Esophagus squamous epithelium (tissue), 5 donors: ENCODE measurements at places on chromosomes 1 and 21.

- no peak for DNase-seq
These were observed 35.5 kb upstream of the ASPM start for GRCh38 chr1:197181982-197182381.

DNA sequence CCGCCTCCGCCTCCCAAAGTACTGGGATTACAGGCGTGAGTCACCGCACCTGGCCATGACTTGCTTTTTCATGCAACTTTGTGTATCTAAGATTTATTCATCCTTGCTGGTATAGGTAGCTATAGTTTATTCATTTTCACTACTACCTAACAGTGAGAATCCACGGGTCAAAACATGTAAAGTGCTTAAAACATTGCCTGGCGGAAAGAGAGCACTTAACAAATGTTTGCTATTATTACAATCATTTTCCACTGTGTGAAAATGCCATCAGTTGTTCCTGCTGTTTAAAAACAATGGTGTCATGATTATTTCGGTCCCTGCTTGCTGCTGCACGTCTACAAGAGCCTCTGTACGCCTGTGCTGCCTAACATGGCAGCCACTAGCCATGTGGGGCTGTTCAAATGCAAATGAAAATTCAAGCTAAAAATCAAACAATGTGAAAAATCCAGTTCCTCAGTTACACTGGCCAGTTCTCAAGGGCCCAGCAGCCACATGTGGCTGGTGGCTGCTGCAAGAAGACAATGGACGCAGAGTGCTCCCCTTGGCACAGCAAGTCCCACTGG is 65.1 kb downstream of the CLSTN1 start:
- no peak for DNase-seq

- no peak for DNase-seq
These were observed 18.9 kb upstream of the IPP start for GRCh38 chr1:45769261-45769932.

DNA sequence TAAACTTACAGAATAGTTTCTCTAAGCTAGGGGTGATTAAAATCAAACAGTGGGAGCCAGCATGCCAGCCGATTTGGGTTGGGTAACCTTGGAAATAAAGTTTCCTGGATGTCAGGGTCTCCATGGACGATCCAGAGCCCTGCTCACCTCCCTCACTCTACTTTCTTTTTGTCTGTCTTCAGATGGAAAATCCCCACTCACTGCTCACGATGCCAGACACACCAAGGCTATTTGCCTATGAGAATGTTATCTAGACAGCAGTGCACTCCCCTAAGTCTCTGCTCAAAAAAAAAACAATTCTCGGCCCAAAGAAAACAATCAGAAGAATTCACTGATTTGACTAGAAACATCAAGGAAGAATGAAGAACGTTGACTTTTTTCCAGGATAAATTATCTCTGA is 13.9 kb downstream of the SLAMF7 start:
- no peak for DNase-seq

- DNase-seq: no peak
These were observed 268.8 kb downstream of the KCTD3 start for GRCh38 chr1:215835951-215836350.

DNA sequence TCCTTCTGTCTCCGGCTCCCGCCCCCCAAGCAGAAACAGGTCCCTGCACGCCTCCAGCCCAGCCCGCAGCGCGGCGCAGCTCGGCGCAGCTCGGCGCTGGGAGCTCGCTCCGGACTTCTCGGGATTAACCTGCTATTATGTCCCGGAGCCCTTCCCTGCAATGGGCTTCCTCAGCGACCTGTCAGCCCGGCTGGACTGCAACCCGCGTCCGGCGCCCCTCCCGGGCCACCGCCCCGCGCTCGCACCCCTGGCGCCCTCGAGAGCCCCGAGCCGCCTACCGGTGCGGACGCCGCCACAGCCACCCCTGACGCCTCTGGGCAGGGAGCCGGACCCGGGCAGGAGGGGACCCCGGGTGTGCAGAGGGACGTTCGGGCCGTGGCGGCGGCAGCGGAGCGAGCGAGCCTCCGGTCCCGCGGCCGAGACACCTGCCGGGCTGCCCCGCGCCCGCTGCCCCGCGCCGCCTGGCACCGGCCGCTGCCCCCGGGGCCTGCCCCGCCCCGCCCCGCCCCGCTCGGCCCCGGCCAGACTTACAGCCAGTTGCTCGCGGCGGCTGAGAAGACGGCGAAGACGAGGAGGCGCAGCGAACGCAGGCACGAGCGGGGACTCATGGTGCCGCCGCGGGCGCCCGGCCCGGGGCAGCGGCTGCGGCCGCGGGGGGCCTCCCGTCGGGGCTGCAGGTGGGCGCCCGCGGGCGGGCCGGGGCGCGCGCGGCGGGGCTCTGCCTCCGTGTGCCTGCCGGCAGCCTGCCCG is 407 bp downstream of the WNT4 start:
- DNase-seq: no peak

DNA sequence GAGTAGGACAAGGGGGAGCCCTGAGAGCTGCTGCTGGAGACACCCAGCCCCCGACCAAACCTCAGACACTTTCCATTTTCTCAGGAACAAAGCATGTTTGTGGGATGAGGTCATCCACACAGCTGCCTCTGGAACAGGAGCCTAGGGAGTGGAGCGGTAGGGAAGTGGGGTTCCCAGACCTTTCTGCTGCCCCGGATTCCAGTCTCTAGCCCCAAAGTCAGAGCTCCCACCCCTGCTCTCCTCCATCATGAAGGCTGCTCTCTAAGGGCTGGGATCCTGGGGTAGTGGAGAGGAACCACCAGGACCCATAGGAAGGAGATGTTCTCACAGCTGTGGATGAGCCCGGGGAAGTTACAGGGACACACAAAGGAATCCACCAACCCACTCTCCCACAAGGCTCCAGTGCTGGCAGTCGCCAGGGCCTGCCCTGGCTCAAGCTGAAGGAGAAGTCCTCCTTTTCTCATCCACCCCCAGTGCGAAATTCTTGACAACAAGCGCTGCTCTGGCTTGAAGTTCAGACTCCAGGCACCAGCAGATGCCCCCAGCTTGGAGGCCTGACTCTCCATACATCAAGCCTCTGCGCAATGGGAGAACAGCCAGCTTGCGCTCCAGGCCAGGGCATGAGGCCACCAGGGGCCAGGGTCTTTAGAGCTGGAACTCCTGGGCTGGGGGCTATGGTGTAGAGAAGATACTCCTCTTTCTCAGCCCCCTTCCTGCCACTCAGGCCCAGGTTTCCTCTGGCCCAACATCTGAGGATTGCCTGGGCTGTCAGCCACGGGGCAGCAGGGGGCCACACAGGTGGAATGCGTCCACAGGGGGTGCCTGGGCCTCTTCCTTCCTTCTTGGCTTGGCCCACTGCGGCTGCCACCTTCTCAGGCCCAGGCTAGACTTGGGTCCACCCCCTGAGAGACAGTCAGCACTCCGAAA is 4.5 kb downstream of the FHL3 start:
- DNase-seq: no peak

GRCh38 chr1:161359291-161359690 is 8.4 kb downstream of the CFAP126 start:
- DNase-seq: no peak

- no peak for DNase-seq
These were observed 12.4 kb downstream of the ZBTB17 start for GRCh38 chr1:15963363-15963967.

- DNase-seq: no peak
These were observed 8.3 kb downstream of the TEX35 start for GRCh38 chr1:178521241-178521640.
